T47D (cell line): ENCODE measurements at places on chromosomes 7 and 10.

DNA sequence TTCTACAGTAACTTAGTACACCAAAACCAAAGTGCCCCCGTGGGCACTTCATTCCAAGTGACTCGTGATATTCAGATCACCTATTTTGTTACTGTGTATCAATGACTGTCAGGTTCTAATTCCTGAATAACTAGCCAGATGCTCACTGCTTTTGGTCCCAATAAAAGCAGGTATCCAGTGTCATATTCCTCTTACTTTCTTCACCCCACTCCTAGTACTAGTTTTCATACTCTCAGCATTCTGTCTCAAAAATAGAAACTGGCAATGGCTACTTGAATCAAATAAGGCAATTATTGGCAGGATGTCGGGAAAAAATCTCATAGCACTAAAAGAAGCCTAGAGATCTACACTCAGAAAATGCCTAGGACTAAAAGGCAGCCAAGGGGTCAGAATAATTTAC, 84.6 kb downstream of the ZNF467 start:
- no peak for DNase-seq

- no peak for DNase-seq
Measured at GRCh38 chr10:32489901-32490300, 44.0 kb downstream of the CCDC7 start.

DNA sequence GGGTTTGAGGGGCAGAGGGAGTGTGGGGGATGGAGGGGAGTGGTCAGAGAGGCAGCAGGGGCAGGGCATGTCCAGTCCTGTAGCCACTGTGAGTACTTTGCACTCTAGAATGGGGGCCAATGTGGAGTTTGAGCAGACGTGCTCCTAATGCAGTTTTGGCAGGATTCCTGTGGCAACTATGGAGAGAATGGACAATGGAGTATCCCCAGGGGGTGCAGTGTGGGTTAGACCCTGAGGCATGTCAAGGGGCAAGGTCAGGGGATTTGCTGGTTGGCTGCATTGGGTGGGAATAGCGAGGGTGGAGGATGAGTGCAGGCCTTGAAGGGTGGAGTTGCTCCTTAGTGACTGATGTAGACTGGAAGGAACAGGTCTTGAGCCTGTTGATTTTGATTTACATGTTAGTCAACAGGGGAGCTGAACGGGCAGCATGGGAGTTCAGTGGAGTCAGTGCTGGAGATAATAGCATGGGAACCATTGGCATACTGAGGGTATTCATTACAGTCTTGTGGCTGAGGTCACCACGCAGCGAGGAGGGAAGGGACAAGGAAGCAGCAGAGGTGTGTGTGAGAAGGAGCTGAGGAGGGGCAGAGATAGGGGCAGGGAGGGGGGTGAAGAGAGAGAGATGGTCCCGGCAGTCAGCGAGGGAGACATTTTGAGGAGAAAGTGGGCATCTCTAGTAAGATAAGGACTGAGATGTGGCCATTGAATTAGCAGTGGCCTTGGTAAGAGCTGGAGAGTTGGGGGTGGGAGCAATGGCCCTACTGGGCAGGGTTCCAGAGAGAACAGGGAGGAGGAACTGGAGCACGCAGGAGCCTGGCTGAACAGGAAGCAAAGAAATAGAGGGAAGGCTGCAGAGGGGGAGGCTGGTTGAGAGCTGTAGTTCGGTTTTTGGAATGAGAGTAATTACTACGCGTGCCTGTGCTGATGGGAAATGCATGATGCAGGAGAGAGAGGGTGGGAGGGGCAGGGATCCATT, 112.7 kb downstream of the CCNY start:
- DNase-seq, result no peak

DNA sequence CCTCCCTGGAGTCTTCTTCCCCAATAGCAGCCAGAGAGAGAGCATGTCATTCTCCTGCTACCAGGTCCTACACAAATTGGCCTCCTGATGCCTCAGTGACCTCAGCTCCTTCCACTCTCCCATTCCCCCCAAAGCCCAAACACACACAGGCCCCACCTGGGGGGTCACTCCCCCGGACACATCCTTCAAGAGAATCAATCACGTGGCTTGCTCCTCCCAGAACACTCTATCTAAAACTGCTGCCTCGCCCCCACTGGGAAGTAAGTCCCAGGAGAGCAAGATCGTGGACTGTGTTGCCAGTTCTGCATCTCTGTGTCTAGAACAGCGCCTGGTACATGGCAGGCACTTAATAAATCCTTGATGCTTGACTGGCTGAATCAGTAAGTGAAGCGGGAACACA, 2.5 kb upstream of the HSPA12A start:
- DNase-seq, result no peak

DNA sequence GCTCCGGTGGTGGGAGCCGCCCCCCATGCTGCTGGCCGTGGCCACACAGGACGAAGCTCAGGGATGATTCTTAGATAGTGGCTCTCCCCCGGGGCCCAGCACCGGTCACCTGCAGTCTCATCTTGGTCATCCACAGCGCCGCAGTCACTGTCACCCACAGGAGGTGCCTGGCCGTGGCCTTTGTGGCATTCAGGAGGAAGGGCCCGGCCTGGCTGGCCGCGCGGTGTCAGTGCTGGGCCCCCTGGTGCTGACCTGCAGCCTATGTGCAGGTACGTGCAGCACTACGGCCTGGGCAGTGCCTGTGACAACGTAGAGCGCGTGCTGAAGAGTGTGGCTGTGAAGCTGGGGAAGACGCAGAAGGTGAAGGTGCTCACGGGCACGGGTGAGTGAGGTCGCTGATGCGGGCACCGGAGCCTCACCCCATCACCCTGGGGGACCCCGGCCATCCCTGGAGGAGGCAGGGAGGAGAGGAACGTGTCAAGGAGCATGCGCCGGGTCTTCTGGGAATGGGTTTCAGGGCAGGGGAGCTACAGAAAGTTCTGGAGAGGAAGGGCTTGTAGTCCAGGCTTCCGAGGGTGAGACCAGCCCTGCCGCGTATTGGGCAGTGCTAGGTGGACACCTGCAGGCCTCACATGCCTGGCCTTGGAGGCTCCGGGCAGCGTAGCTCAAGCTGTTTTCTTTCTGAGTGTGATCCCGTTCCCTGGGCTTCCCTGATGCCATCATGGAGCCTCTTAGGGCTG, 5.0 kb downstream of the SPRN start:
- DNase-seq, result no peak

DNA sequence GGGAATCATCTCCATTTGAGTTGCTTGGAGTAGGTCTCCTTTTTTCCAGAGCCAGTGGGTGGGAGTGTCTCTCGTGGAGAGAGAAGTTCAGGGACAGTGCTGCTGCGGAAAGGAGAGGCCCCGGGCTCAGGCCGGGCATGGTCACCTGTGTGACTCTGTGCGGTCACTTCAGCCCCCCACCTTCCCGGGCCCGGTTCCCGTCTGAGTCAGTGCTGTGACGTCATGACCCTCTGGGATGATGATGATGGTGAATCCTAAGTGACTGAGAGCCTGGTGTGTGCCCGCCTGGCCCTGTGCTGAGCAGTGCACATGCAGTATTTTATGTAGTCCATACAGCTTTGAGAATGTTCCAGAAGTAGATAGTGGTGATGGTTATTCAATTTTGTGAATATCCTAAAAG, 32.6 kb upstream of the AP5Z1 start:
- no peak for DNase-seq

DNA sequence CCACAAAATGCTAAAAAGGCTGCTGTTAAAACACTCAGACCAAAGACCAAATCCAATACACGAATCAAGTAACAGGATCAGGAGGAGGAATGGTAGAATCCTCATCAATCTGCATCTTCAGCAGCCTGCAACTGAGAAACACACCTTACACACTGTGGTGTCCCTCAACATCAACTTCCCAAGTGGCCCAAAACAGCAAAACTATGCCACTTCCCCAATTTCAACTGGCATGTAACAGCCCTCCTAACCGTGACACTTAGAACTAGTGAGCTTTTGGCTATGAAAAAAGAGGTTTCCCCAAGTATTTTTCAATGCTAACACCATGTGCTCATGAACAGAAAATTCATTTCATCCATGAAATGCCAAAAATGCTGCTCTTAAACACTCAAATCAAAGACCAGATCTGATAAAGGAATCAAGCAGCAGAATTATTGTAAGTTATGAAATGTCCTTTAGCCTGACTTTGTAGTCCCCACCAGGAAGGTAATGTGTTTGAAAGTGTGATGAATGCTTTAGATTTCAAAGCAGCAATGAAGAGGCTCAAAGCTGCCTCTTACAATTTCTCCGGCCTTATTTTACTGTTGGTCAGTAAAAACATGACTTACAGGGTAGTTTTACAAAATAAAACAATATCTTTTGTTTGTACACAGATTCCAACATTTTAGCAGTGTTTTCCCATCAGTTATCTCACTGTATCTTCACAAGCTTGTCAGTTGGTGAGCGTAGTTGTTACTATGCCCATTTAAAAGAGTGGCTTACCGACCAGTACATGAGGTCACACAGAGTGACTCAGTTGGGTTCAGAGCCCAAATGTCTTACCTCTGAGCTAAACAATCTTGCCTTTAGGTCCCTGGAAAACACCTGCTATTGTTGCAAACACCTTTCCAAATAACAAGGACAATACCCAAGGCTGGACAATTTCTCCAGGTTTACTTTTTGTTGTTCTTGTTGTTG, 65.7 kb upstream of the ASAH2 start:
- no peak for DNase-seq

- no peak for DNase-seq
Measured at GRCh38 chr10:29102636-29103035, 186.2 kb upstream of the LYZL1 start.

DNA sequence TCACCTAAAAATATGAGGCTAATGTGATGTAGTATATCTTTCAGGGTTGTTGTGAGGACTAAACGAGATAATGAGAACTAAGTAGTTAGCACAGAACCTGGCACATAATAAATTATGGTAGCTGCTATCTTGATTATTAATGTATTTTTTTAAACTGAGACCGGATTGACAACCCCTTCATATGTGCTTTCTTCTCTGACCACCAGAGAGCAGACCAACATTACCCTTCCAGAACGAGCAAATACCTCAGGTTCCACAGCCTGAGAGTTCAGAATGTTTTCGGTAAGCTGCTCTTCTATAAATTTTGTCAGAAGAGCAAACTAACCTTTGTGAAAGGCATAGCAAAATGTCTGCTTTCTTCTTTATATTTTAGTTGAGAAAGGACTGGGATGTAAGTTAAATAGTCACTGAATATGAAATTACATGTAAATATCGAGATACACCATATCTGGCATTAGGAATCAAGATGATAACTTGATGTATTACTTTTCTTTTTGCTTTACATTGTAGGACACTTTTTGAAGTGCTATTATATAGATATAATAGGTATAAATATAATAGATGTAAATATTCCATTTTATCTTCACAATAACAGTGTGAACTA, 13.6 kb upstream of the BPGM start:
- peak; percentile 4 for DNase-seq

DNA sequence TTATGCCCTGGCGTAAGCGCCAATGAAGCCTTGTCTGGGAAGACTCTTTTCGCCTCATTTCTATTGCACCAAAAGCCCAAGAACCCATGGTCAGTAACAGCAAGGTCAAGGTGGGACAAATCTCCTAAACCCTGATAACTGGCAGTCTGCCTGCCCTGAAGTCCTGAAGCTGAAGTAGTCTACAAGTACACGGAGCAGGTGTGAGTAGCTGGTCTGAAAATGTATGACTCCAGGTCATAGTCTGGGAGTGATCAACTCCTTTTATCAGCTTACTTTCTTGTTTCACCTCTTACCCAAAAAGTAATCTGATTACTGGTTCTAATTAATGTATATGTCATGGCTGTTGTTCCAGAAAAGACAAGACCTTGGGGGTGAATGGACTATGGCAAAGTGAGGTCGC, 107.3 kb upstream of the EFCAB10 start:
- DNase-seq, result no peak

DNA sequence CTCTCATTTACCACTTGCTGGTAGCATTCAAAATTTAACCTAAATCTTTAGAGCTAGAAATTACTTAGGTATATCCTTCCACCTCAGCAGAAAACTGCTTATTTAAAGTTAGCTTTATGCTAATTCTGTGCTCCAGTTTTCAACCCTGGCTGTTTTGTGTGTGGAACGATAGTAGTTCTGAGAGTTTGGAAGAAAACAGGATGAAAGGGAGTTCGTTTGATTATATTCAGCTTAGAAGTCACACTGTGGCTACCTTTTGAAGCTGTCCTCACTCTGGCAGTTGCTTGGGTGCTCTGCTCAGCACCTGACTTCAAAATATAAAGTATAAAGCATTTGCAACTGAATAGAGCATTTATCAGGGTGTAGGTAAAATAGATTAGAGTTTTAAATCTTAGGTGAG, 2.6 kb upstream of the ASCC1 start:
- no peak for DNase-seq

- DNase-seq, result no peak
Measured at GRCh38 chr7:25272265-25272664, 44.0 kb upstream of the NPVF start.

GRCh38 chr7:90163534-90163933, 9.3 kb downstream of the STEAP1 start:
- DNase-seq, result no peak

DNA sequence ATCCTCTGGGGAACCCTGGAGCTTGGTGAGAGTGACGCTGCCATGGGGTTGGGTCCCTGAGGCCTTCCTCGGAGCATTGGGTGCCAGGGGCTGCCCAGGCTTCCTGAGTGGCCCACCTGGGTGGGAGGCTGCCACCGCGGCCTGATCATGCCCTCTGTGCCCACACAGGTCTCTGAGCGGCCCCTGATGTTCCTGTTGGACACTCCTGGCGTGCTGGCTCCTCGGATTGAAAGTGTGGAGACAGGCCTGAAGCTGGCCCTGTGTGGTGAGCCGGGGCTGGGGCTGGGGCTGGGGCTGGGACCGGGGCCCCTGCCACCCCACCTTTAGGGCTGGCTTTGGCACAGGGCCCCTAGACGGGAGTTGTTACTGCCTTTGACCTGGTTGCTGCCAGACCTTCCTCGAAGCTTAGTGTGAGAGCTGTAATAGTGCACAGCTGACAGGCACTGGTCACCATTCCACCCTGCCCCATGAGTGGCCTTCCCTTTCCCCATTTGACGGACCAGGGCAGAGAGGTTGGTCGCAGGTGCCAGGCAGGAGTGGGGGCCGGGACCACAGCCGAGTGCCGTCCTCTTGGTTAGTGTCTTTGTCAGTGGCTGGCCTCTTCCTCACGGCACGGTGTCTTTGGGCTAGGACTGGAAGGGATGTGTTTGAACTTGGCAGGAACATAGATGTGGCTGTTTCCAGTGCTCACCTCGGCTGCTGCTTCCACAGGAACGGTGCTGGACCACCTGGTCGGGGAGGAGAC, 8.2 kb downstream of the MTG1 start:
- DNase-seq, result no peak

DNA sequence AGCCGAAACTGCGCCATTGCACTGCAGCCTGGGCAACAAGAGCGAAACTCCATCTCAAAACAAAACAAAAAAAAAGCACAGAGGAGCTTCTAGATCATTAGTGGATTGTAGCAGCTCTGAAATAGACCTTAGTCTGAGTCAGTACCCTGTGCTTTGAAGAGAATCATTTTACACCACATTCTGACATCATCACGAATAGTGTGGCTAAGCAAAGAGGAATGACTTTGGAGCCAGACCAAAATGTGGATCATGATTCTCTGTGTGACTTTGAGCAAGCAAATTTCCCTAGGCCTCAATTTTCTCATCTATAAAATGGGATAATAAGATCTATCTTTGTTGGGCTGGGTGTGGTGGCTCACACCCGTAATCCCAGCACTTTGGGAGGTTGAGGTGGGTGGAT, 618.9 kb downstream of the CALN1 start:
- DNase-seq, result no peak
